ENCODE measurements at places on chromosomes 16 and 17.

GRCh38 chr17:39659279-39660010 is 5.7 kb upstream of the TCAP start:
- DNase-seq: no peak

DNA sequence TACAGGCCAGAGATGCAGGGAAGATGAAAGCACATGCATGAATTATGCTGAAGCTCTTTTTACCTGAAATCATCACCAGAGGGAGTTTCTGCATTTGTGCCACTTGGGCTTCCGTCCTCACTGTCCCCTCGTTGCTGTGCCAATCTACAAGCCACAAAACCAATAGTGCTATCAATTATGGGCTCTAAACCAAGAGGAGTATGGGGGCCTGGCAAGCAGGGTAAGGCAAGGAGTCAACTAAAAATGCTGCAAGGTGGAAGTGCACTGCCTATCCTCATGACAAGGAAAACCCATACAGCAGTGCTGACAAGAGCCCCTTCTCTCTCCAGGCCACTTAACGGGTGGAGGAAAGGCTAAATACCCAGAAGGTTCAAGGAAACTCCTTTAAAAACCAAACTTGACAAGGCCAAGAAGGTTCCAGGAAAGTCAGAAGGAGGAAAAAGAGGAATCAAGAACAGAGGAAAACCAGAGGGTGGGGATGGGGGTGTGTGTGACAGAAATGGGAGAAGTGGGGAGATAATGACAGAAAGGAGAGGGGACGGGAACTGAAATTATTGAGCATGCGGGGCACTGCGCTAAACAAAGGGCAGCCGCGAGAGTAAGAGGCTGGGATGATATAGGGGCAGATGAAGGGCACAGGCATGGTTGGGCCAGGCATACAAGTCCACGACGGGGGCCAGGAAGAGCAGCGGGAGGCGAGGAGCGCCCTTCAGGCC is 674 bp downstream of the C17orf75 start:
- no peak for DNase-seq

DNA sequence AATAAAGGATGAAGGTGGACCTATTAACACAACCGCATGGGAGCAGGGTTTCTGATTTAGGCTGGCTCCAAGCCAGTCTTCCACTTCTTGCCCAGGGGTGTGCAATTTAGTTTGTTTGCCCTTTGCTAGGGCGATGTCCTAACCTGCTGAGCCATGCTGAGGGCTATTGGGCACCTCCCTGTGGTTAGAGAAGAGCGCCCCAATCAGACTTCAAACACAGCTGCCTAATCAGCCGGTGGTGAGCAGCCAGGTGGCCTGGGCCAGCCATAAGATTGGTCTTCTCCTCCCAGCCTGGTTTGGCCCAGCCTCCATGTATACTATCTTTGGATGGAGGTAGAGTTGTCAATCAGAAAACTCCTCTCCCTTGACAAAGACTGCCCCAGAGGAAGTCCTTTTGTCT is 15.7 kb downstream of the TMEM94 start:
- DNase-seq: no peak

GRCh38 chr17:8408371-8408770 is 10.7 kb upstream of the RNF222 start:
- no peak for DNase-seq

- DNase-seq: peak; percentile 69
Observed at GRCh38 chr17:82351713-82352488, 7.1 kb upstream of the TEX19 start.

GRCh38 chr16:57960310-57960709 is 10.6 kb downstream of the CNGB1 start:
- no peak for DNase-seq

GRCh38 chr17:58870747-58871146 is 115.1 kb downstream of the PPM1E start:
- DNase-seq: no peak

- no peak for DNase-seq
Observed at GRCh38 chr17:40352237-40352778, 12.2 kb downstream of the GJD3 start.

DNA sequence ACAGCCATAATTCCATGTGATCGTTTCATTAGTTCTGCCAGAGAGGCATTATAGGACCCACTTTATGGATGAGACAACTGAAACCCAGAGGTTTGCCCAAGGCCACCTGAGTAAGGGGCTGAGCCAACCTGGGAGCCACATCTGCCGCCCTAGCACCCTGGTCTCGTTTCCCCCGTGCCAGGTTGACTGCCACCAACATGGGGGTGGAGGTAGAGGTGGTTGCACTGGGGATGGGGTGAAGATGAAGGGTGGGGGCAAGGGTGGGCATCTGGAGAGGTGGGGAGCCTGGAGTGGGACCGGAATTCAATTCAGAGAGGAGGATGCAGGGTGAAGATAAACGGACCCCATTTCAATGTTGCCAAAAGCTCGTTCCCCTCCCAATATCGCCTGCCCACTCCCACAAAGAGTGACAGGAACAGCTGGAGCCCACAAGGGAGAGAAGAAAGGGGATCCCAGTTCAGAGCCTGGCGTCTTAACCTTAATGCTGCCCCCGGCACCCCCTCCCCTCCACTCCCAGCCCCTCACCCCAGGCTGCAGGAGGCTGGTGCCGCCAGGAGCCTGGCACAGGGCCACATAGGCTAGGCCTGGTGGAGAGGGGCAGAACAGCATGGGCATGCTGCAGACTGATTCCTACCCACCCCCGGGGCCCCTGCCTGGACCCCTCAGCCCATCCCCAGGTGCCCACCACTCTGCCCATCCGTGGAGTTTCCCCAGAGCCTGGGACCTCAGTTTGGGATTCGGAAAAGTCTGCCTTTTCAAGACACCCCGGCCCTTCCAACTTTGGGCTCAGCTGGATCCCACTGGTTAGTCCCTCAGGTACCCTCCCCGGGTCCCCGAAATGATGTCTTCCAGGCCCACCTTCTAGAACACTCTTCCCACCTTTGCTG is 29.6 kb downstream of the NGFR start:
- no peak for DNase-seq

DNA sequence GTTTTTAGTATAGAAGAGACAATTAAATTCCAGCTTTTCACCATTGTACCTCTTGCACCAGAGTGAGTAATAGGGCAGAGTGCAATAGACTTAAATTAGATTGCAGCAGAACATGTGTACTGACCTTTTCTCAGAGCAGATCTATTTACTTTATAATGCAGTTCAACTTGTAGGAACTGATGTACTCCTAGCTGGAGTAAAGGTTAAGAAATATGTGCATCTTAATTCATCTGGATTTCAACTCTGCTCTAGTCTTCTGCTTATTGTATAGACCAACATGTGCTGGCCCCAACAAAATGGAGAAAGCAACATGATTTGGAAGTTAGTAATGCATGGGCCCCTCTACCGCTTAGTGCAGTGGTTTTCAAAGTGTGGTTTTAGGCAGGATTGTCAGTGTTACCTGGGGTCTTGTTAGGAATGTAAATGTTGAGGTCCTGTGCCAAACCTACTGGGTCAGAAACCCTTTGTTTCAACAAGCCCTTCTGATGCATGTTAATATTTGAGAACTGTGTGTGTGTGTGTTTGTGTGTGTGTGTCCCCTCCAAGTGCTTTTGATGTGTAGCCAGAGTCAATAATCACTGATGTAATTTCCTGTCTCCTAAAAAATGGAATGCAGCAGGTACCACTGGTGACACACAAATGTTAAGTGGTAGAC is 138.6 kb downstream of the TOX3 start:
- DNase-seq: no peak

- DNase-seq: no peak
Observed at GRCh38 chr17:44170499-44171201, at the start of gene ASB16. TSS of gene ASB16 (plus strand) at chr17:44170704. CDS start at chr17:44170790, 86 bp downstream.

GRCh38 chr17:3895354-3895753 is 2.5 kb upstream of the CAMKK1 start:
- DNase-seq: no peak

- DNase-seq: no peak
Observed at GRCh38 chr17:50240851-50241250, 33.4 kb upstream of the TMEM92 start.

- no peak for DNase-seq
Observed at GRCh38 chr17:15915961-15916360, 29.0 kb upstream of the ADORA2B start.

DNA sequence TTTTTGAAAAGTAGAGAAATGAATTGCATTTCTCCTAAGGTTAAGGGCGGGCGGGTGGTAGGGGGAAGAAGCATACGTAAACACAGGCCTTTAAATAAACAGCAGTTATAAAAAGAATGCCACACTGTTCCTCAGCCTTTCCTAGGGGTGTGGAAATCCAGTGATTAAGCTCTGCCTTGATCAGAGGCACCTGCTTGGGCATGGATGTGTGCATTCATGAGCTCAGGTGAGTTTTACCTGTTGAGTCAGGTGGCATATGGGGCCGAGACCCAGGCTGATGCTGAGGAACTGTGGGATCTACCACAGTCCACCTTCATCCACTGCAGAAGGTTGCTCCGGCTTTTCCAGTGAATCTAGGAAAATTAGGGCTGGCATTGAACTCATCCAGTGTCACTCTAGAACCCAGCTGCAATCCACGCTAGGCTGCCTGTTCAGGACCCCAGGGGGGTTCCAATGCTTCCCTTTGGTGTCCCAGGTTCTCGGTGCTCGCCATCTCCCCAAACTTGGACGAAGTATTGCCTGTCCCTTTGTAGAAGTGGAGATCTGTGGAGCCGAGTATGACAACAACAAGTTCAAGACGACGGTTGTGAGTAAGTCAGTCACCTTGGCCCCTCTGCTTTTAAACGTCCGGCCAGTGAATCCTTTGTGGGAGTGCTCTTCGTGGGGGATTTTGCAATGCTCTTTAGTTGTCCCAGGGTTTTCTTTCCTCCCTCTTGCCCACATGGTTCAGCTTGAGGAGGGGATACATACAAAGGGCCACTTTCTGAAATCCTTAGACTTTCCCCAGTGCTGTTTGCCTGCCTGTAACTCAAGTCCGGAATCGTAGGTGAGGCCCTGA is 72.7 kb downstream of the SDR42E1 start:
- no peak for DNase-seq

DNA sequence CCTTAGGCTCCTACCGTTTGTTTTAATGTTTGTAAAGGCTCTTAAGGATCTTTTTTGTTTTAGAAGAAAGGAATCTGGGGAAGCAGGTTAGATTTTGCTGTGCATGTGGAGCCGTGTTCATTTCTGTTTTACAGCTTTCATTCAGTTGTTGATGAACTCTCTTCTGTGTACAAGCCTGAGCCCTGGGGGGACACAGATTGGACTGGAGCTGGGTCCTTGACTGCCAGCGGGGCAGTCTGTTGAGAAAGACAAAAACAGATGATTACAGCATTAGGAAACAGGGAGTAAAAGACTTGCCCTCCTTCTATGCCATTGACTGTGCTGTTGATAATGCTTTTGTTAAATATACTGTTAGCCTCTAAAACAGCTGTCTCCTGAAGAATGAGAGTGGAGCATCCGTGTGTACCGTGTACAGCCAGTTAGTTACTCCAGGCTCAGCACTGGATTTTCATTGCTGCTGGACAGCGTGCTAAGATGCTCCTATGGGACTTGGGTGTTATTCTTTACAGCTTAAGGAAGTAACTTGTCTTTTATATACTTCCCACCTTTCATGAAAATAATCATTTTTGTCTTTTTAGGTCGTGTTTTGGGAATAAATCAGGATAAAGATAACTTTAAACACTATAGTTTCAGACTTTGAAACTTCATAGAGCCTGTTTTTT is 3.2 kb downstream of the MAP1LC3B start:
- DNase-seq: no peak

DNA sequence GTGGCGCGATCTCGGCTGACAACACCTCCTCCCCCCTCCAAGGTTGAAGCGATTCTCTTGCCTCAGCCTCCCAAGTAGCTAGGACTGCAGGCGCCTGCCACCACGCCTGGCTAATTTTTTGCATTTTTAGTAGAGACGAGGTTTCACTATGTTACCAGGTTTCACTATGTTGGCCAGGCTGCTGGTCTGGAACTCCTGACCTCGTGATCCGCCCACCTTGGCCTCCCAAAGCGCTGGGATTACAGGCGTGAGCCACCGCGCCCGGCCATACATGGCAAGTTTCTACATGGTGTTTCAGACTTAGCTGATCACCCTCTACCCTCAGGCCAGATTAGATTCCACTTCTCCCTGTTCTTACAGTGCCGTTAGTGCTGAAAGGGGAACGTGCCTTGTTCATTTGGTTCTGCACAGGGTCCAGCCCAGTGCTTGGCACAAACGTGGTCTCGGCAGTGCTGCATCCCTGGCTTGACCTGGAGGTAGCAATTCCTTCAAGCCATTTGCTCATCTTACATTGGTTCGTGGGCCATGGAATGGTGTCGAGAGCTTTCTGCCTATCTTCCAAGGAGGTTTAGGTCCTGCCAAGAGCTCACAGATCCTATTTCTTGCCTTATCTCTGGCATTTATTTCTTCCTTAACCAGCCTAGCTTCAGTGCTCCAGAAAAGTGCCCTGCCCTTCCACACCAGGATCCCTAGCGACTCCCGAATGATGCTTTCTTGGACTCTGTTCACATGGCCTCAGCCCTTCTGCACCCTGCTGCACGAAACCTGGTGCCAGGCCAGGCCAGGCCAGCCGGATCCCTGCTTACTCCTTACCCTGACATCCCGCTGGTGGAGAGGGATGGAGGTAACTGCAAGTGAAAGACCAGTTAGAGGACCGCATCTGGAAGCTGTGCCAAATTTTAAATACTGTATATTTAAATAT is 14.8 kb upstream of the AURKB start:
- no peak for DNase-seq
